ENCODE measurements at places on chromosomes 5 and 9.

DNA sequence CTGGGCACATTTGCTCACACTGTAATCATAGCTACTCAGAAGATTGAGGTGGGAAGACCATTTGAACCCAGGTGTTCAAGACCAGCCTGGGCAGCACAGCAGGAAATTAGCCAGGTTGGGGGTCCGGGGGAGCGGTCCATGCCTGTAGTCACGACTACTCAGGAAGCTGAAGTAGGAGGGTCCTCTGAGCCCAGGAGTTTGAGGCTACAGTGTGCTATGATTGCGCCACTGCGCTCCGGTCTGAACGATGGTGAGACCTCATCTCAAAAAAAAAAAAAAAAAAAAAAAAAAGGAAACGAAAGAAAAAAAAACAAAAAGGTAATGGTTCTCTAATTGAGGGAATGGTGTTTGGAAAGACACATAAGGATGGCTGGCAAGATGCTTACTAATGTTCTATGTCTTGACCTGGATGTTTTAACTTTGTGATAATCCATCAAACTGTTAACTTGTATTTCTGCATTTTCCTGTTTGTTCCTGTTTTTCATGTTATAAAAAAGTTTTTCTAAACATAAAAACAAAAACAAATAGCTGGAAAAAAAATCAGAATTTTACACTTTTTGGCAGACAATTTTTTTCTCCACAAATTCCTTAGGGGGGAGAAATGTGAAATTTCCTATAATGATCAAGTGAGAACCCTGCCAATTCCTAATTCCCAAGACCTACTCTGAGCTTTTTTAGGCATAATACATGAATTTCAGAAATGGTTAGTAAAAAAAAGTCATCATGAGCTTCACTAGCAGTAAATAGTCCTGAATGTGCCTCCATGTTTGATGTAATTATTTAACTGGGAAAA lies 96.9 kb downstream of the DENND1A start:
- DNase-seq, result no peak

- no peak for DNase-seq
Measured at GRCh38 chr5:89401659-89402058, 518.7 kb upstream of the MEF2C start.

DNA sequence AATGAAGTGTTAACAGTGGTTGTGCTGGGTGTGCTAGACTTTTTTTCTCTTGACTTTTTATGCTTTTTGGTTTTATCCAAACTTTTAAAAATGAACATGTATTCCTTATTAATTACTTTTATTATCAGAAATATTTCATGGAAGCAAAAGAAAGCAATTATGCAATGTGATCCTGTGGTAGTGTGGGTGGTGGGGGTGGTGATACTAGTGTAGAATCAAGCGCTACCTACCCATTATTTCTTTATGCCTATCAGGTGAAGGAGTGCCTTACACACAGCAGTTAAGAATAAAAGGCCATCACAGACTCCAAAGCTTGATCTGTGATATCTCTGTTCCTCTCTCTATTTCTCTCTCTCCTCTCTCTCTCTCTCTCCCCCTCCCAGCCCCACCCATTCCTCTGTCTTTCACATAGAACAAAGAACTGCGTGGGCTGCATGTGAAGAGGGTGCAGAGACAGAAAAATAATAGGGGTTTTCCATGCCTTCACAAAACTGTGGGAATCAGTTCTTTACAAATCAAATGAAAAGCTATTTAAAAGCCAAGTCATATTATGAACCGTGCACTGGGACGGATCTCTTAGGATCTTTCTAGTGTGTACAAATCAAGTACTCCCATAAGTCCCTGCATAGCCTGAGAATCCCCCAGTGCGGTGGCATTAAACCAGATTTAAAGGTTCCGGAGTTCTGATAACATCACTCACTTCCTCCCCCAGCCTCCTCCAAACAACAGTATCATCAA lies 351.2 kb downstream of the RAB3C start:
- DNase-seq, result no peak

DNA sequence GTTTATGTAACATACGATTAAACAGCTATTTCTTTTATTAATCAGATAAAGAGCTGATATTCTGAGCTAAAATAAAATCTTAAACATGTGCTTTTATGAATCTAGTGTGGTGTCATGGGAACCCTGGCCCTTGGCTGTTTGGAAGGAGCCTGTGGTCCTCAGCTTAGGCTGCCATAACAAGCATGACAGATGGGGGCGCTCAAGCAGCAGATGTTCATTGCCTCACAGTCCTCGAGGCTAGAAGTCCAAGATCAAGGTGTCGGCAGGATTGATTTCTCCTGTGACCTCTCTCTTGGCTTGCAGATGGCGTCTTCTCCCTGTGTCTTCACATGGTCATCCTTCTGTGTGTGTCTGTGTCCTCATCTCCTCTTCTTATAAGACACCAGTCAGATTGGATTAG lies 448.2 kb downstream of the GADD45G start:
- DNase-seq, result no peak

DNA sequence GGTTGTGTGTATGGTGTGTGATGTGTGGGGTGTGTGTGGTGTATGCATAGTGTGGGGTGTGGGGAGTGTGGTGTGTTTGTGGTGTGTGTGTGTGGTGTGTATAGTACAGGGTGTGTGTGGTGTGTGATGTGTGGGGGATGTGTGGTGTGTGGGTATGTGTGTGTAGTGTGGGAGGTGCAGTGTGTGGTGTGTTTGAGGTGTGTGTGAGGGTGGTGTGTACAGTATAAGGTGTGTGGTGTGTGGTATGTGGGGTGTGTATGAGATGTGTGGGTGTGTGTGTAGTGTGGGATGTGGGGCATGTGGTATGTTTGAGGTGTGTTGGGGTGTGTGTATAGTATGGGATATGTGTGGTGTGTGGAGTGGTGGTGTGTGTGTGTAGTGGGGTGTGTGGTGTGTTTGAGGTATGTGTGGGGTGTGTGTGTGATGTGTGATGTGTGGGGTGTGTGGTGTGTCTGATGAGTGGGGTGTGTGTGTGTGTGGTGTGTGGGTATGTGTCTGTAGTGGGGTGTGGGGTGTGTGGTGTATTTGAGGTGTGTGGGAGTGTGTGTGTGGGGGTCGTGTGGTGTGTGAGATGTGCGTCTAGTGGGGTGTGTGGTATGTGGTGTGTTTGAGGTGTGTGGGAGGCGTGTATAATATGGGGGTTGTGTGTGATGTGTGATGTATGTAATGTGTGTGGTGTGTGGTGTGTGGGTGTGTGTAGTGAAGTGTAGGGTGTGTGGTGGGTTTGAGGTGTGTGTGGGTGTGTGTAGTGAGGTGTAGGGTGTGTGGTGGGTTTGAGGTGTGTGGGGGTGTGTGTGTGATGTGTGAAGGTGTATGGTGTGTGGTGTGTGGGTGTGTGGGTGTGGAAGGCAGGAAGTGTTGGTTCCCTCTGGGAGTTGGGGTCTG lies 8.6 kb downstream of the ECSCR start:
- no peak for DNase-seq

DNA sequence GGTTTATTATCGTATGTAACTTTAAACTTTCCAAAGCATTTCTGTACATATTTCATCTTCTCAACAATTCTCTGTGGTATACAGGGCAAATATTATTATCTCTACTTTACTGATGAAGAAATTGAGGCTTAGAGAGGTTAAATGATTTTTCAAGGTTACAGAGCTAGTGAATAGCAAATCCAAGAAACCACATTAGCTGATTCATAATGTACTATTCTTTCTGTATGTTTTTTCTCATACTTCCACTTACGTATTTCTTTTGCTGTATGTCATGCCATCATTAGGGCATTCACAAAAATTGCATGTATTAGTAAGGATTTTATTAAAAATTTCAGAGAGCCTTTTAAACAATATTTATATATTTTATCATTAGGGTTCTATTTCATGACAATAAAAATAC lies 372.4 kb upstream of the DMAC1 start:
- no peak for DNase-seq

DNA sequence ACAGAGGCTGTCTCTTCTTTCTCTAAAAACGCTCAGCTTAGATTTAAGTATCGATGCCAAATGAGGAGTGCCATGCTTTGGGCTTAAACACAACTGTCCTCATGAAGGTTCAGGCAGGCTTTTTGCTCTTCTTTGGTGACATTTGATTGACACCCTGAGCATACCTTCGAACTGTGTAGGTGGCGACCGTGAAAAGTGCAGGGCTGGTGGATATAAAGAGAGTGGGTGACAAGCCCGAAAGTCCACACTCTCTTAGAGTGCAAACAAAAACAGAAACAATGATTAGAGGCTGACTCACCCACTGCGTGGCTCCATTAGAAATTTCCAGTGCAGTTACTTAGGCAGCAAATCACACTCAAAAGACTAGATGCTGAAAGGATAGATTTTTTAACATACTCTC lies 141.7 kb downstream of the SYK start:
- no peak for DNase-seq

DNA sequence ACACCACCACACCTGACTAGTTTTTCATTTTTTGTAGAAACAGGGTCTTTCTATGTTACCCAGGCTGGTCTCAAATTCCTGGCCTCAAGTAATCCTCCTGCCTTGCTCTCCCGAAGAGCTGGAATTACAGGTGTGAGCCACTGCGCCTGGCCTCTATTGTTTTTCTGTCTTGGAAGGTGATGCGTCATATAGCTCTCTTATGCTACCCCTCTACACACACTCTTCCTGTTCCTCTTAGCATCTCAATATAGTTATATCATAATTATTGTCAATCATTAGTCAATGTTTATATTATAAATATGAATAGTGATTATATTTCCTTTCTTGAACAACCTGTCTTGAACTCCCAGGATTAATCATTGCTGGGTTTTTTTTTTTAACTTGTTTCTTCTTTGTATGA lies 7.3 kb downstream of the PKD2L2 start:
- no peak for DNase-seq

DNA sequence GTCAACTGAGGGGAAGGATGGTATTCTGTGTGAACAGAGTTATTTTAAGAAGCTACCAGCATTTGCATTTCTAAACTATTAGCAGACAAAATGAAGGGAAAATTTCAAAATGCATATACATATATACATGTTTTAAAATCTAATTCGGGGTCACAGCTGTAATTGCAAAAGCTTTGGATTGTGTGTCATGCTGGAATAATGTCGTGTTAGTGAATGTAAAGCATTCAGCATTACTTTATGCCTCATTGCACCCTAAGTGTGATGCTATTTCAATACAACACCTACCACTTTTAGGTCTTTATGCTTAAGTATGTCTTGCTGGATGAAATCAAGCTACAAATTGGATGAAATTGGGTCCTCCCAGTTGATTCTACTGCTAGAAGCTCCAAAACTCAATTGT lies 687.6 kb upstream of the MEF2C start:
- no peak for DNase-seq

DNA sequence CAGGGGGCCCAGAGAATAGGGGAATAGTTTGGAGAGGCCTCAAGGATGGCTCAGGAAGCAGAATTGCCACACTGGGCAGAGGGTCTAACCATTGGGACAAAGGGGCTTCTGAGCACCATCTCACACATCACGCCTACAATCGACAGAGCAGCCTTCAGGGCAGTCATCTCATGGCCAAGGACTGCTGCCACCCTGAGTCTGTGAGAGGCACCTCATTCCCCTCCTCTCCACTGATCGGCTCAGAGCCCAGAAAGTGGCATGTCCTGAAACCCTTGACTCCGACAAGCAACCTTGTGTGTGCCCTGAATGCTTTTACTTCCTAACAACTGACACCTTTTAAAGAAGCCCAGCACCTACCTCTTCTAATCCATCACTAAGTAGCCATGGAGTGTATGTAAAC lies 128.9 kb upstream of the PTPN3 start:
- DNase-seq, result no peak

DNA sequence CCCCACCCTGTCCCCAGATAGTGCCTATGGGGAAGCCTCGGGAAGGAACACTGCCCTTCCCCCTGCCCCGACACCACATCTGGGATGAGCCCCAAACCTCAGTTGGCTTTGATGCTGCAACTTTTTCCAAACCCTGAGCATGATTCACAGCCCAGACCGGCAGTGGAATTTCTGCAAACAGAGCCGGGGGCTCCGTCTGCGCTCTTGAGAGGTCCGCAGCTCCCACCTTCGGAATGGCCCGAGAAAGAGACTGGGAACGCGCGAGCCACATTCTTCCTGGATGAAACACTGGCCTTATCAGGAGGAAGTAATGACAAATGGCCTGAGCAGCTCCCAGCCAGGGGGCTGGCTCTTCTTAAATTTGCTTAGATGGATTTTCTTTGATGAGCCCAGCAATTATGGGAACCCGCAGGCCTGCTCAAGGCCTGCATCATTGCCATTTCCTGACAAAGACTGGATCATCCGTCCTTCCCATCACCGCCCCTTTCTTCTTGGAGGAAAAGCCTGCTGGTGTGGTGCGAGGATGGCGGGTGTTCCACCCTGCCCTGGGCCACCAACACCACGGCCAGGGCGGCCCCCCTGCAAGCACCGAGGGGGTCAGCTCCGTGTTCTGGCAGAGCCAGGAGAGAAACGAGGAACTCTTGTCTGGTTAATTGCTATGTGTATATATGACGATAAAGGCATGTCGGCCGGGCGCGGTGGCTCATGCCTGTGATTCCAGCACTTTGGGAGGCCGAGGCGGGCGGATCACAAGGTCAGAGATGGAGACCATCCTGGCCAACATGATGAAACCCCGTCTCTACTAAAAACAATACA lies 38.8 kb upstream of the COL5A1 start:
- no peak for DNase-seq

- DNase-seq, result no peak
Measured at GRCh38 chr5:55039843-55040242, 15.8 kb downstream of the GZMK start.

GRCh38 chr9:30995956-30996738 lies 1388.3 kb upstream of the ACO1 start:
- DNase-seq, result no peak

- DNase-seq, result no peak
Measured at GRCh38 chr9:88528080-88528790, 6.7 kb upstream of the NXNL2 start.

DNA sequence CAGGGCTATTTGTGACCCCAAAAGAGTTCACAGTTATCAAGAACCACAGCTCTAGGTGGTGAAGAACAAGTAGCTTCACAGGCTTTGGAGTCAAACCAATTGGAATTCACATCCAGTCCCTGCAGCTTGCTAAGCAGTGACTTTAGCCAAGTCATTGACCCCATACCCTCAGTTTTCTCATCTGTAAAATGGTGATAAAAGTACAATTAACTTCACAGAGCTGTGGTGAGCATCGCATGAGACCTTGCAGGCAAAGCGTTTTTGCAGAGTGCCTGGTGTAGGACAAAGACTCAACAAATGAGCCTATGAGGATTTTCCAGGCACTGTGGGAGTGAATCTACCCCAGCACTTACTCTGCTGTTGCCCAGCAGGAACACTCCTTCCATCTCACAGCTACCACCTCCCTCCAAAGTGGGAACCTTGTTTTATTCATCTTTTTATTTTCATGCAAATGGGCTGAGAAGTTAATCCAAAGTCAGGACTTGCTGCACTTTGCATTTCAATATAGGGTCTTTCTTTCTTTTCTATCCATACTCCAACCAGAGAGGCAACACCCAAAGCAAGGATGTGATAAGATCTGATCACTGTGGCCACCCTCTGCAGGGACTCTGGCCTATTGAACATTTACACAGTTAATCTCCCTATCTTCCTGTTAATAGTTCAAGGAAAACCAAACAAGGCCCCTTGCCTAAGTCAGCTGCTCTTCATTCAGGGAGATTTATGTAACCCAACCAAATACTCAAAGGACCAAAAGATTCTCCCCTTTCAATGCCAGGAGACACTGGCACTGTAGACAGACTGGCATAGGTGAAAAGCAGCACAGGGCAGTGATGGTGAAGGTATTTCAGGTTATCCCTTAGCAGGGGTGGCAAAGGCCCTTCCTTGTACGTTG lies 41.9 kb downstream of the ABCA1 start:
- no peak for DNase-seq

GRCh38 chr5:99815-100214 lies 7.8 kb downstream of the PLEKHG4B start:
- DNase-seq, result no peak

Data from hypothalamus (tissue), 51 donors.